ENCODE measurements at places on chromosomes 1 and 21.

GRCh38 chr1:98221923-98222322, 301.1 kb upstream of the DPYD start:
- DNase-seq = no peak

DNA sequence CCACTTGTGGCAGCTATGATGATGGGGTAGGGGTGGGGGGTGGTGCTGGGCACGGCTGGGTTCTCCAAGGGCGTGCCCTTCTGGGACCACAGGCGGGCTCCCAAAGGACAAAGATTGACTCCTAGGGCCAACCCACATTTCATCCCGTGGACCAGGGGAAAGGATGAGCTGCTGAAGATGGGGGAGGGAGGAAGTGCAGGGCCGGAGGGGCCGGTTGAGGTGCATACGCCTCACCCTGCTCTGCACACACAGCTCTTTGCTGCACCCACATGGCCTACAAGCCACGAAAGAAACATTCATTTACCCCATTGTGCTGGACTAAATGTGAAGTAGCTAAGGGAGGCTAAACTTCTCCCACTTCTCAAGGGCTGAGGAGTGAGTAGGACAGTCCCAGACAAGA, 34.2 kb upstream of the GNPAT start:
- DNase-seq = no peak

- no peak for DNase-seq
Observed at GRCh38 chr1:228337711-228338520, 68.7 kb downstream of the TRIM11 start.

GRCh38 chr1:234509457-234510328, 30.7 kb upstream of the TARBP1 start:
- DNase-seq = no peak

DNA sequence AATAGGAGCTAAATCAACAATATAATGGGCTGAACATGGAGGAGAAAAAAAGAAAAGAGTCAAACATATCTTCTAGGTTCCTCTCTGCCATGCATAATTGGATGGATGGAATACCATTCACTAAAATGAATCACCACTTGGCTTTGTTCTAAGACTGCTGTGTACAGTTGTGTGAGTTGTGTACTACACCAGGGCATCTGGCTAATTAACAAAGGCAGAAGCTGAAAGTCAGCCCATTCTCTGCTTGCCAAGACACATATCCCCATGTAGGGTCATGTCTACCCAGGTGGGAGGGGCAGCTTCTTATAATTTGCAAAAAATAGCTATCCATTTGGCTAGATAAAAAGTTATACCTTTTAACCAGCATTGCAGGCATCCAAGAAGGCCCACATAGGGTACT, 21.0 kb downstream of the JUN start:
- no peak for DNase-seq

DNA sequence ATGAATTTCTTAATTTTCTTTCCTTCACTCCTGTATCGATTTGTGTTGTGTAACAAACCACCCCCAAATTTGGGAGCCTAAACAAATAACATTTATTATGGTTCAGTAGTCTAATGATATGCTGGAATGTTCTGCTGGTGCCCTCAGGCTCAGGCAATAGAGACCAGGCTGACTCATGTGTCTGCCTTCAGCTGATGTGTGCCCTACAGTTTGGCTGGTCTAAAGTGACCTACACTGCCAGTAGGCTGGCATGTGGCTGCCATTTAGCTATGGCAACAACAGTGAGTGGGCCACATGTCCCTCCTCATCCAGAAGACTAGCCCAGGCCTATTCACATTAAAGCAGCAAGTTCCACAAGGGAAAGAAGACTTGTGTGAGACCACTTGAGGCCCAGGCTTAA, 115.8 kb downstream of the PTPRC start:
- no peak for DNase-seq

Data from brain pericyte (primary cell).